ENCODE measurements at places on chromosomes 2 and 18. TPM values are rescaled to one million over a fixed set of nuclear protein-coding genes. Genes with fewer than 3 reads are reported as not detected.
A peak's percentile ranks its signal among the peaks of the same experiment; 100 is the strongest.

IL36G gene
- not detected for total RNA-seq

BMP10 gene
- not detected for total RNA-seq

GRCh38 chr2:47357483-47357882 lies 45.5 kb upstream of the MSH2 start:
- peak; percentile 56 for DNase-seq

- no peak for DNase-seq
Measured at GRCh38 chr2:198106621-198107385, 302.4 kb downstream of the PLCL1 start.

DNA sequence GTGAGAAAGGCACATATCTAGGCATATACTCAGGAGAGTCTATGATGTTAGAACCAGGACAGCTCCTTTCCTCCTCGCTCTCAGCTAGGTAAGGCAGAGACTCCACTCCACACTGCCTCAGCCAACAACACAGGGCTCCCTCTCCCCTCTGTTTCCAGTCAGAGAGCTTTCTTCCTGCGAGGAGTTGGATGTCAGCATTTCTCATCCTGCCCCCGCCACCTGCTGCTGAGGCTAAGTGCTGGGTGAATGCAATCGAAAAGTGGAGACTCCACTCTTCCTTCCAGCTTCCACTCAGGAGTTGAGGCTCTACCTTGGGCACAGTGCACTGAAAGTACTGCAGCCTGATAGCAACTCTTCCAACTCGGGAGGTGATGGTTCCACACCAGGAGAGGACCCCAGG lies 177.2 kb upstream of the RAB6C start:
- DNase-seq, result no peak

DNA sequence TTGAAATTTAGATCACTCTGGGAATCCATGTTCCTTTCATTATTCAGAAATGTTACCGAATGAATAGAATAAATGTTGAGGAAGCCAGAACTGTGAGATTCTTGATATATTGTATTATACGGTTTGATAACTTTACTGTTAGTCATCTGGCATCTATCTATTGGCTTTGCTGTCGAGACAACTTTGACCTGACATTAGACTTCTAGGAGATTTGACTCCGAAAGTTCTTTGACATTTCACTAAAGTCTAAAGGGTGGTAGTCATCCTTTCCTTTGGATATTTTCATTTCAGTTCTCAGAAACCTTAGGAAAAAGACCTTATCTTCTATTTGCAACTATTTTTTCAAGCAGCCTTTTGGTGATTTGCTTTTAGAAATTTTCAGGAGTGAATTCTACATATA lies 1.9 kb downstream of the BMPR2 start:
- no peak for DNase-seq

GRCh38 chr2:181959508-181959907 lies 26.1 kb upstream of the PPP1R1C start:
- no peak for DNase-seq

- DNase-seq, result peak; percentile 27
Measured at GRCh38 chr2:224778474-224778877, 62.3 kb upstream of the CCDC195 start.

DNA sequence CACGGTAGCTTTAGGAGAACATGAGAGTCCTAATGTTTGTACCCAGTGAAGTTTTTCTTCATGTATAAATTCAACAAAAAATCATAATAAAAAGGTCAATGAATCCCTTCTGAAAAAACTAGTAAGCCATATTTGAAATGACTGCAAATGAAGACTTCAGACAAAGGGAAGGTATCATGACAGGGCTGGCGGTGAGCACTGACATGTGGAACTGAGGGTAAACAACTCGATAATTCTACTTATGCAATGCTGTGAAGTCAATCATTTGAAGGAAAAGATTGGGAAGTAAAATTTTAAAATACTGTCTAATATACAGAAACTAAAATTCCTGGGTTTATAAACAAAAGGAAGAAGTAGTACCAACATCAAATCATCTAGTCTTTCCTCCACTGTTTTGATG lies 190.2 kb upstream of the COPS8 start:
- DNase-seq, result no peak

DNA sequence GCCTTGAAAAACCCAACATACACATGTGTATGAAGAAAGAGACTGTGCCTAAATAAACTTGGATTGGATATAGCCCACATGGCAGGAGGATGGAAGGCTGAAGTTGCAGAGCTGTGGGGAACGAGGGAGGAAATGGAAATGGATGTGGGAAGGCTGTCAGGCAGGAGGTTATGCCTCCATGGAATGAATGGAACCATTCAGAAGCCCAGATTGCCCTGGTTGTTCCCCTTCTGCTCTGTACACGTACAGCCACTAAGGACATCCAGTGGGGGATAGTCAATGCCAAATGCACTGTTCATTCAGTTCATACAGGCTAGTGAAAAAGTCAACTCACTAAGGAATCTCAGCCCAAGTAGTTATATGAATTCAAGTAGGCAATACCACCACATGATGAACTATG lies 463.7 kb downstream of the TNS1 start:
- DNase-seq, result no peak

DNA sequence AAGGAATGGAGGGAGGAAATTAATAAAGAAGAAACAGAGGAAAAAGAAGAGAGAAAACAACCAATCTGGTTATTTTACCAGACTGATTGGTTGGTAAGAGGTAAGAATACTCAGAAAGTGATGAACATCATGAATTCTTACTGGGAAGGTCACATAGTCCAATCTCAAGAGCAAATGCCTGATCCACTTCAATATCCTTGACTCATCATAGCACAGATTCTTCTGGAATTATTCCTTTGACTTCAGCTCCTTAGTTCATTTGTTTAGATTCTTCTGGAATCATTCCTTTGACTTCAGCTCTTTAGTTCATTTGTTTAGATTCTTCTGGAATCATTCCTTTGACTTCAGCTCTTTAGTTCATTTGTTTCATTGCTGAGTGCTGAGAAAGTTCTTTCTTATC lies 2030.6 kb upstream of the CELF4 start:
- no peak for DNase-seq

DNA sequence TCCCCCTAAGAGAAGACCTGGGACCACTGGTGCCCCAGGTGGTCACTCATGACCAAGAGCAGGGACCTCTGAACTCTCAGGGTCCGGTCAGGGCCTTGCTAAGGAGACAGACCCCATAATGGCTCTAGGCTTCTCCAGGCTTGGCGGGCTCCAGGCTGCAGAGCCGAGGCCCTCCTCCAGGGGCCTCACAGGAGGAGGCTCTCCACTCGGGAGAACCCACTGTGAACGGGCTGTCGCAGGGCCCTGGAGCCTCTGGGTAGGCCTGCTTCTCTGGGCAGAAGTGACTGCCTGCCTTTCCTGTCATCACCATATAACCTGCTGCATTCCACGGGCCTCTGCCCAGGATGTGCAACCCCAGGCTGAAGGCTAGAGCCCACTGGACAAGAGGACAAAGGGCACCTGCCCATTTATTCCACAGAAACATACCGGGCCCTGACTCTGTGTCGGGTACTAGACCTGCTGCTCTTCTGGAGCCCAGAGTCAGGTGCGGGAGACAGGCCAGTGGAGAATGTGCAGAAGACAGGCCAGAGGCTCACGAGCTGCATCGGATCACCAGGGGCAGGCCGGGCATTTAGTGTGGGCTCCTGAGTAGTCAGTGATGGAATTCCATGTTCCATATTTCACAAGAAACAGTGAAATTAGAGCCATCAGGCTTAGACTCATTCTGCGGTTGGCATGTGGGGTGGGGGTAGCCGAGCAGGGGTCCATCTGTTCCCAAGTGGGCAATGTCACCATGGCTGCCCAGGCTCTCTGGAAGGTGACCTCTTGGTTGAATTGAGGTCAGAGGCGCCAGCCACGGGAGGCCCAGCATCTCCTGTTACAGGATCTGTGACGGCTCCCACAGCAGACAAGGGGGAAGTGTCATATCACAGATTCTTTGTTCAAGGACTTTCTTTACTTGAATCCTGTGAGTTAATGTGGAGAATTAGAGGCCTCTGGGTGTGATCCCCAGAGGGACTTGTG lies 220.8 kb downstream of the SH3RF3 start:
- no peak for DNase-seq

- no peak for DNase-seq
Measured at GRCh38 chr2:48116497-48116896, 210.2 kb upstream of the FBXO11 start.

DNA sequence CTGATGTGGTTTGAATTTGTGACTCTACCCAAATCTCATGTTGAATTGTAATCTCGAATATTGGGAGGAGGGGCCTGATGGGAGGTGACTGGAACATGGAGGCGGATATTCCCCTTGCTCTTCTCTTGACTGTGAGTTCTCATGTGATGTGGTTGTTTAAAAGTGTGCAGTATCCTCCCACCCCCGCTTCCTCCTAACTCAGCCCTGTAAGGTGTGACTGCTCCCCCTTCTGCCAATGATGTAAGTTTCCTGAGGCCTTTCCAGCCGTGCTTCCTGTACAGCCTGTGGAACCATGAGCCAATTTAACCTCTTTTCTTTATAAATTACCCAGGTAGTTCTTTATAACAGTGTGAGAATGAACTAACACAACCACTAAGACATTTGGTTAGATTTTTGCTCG lies 458.4 kb downstream of the THSD7B start:
- DNase-seq, result no peak
